ENCODE measurements at places on chromosomes 4 and X.

- DNase-seq: no peak
Observed at GRCh38 chr4:101008503-101008902, 338.8 kb downstream of the PPP3CA start.

- peak; percentile 79 for DNase-seq
Observed at GRCh38 chrX:75522565-75523431, at the start of gene ZDHHC15. TSS of gene ZDHHC15 (minus strand) at chrX:75523037. CDS start at chrX:75523024, 13 bp downstream.

GRCh38 chr4:25021216-25021615 is 9.5 kb downstream of the LGI2 start:
- no peak for DNase-seq

DNA sequence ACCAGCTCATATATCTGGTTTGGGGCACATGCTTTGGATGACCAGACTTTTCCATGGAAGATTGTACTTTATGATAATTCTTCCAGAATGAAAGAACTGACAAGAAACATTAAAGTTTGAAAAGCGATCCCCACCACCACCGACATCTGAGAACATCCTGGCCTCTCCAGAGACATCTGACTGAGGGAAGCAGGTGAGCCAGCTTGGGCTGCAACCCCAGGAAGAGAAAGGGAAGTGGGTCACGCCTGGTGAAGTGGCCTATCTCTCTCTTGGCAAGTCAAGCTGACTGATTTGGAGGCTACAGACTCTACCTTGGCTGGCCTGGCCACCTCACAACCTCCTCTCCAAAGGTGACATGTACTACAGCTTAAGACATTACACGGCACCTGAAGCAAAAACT is 20.7 kb downstream of the PARM1 start:
- no peak for DNase-seq

GRCh38 chr4:176451443-176451842 is 131.7 kb downstream of the SPCS3 start:
- no peak for DNase-seq

DNA sequence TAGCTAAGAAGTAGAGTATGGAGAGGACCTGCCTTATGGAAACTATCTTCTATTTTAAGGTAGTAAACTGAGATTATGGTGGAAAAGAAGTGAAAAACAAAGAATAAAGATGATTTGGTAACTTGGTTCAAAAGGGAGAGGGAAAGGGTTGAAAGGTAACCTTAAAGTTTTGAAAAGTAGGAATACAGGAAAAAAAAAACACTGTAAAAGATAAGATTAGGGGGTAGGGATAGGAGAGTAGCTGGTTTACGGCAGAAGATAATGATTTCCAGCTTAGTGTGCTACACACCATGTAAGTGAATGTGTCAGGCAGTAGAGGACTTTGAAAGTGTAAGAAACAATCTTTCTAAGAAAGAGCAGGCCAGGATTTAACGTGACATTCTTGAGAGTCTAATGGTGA is 35.3 kb downstream of the FAM13A start:
- DNase-seq: no peak
